ENCODE measurements at places on chromosomes 16 and 17.
A peak's percentile ranks its signal among the peaks of the same experiment; 100 is the strongest.

- DNase-seq, result peak; percentile 18
Observed at GRCh38 chr17:76599694-76600460, 14.2 kb upstream of the ST6GALNAC2 start.

- DNase-seq, result peak; percentile 39
Observed at GRCh38 chr17:73474370-73474988, 162.7 kb upstream of the CDC42EP4 start.

DNA sequence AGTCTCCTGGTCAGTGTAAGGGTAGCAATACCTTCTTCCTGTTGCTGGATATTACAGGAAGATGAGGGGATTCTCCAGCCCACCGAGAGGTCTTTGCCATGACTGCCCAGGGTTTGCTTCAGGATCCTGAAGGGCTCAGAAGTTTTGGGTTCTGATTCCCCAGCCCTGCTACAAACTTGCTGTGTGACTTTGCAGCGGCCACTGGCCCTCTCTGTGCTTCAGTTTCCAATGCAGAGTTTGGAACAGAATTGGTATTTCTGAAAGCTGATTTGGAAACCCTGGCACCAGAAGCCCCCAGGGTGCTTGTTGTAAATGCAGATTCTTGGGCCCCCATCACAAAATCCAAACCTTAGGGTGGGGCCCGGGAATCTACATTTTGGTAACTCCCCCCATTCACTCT, 14.7 kb downstream of the KCNG4 start:
- DNase-seq, result no peak

GRCh38 chr16:2535625-2536013, 2.2 kb upstream of the PDPK1 start:
- peak; percentile 93 for DNase-seq

GRCh38 chr16:89862732-89863131, 10.7 kb upstream of the TCF25 start:
- no peak for DNase-seq

DNA sequence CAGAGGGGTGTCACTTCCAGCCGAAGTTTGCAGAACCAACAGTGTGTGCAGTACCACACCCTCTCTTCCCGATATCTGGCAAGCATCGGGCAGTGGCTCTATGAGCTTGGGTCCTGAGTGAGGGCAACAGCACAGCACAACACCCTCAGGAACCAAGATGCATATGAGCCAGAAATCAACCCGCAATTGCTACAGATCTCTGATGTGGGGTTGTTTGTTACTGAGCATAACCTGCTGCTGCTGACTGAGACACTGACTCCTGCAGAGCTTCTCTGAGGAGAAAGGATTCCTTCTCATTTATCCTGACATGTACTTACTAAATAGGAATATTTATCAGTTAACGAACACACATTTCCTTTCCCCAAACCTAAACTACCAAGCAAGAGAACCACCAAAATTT, 218.3 kb downstream of the RBFOX3 start:
- DNase-seq, result no peak

GRCh38 chr16:86566601-86566965, at the start of gene FOXC2:
TSS of gene FOXC2 (plus strand) at chr16:86566829. CDS start at chr16:86567336, 507 bp downstream.
- DNase-seq, result peak; percentile 94

DNA sequence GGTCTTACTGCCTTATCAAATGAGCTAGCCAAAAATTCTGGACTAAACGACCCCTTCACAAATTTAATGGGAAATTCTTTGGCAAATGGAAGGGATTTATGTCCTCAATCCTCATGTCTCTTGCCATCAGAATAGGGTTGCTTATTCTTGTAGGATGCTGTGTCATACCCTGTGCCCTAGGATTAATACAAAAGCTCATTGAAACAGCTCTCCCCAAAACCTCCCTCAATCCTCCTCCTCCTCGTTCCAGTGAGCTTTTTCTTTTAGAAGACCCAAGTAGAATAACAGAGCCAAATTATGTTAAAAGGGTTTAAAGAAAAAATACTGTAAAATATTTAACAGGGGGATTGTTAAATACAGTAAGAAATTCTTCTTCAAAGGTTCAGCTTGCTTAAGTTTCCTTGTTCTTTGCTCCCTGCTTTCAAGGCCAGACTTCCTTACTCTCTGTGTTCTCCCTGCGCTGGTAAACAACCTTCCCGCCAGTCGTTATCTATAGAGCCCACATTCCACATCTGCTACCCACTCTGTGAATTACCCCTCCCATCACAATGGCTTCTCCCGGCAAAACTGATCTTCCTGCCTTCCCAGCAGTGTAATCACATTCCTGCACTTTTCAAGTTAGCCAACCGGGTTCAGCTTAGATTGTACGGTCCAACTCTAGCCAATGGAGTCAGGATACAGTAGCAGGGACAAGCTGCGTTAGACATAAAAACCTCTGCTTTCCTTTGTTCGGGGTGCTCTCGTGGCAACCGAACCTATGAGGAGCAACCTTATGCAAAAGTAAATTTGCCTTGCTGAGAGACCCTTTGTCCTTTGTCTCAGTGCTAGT, 9.7 kb downstream of the HPR start:
- no peak for DNase-seq

- DNase-seq, result peak; percentile 43
Observed at GRCh38 chr16:50742576-50743200, 802 bp downstream of the CYLD start.

- no peak for DNase-seq
Observed at GRCh38 chr17:9615486-9615885, 29.8 kb upstream of the USP43 start.

- peak; percentile 47 for DNase-seq
Observed at GRCh38 chr16:56409195-56409594, 16.1 kb downstream of the AMFR start.

- DNase-seq, result no peak
Observed at GRCh38 chr16:60059141-60059540, 1325.0 kb upstream of the GOT2 start.

DNA sequence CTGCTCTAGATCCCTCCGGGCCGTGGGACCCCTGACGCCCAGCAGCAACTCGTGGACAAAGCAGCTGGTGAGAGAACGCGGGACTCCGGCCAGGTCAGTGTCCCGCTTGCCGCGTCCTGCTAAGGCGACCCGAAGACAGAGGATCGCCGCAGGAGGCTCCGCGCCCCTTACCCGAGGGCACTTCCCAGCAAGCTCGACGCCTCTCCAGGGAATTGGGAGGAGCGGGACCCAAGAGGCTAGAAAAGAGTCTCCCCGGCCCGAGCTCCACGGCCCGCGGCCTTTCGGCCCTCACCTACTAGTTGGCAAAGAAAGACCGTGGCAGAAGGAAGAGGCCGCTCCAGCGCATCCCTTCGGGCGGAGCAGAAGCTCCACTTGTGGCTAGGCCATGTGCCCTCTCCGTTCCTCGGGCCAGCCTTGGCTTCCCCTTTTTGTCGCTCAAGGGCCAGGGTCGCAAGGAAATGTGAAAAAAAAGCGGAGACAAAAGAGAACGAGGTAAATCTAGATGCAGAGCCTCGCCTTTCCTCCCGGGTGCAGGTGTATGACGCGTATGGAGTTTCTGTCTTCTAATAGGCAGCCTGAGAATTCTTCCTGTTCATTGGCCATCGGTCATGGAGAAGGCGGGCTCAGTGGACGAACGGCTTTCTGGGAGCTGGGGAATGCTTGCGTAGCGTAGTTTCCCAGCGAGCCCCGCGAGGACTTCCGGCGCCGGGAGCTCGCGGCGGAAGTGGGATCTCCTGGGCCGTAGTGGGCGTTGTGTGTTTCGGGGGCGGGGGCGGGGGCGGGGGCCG, at the start of gene ZNF213:
ZNF213 (plus strand) TSS at position 692 of the 788 bp plus-strand sequence. CDS start 2,252 bp downstream, outside the sequence.
- peak; percentile 97 for DNase-seq

- no peak for DNase-seq
Observed at GRCh38 chr16:49057936-49058335, 223.7 kb downstream of the CBLN1 start.

- no peak for DNase-seq
Observed at GRCh38 chr16:17266608-17267313, 204.0 kb downstream of the XYLT1 start.

DNA sequence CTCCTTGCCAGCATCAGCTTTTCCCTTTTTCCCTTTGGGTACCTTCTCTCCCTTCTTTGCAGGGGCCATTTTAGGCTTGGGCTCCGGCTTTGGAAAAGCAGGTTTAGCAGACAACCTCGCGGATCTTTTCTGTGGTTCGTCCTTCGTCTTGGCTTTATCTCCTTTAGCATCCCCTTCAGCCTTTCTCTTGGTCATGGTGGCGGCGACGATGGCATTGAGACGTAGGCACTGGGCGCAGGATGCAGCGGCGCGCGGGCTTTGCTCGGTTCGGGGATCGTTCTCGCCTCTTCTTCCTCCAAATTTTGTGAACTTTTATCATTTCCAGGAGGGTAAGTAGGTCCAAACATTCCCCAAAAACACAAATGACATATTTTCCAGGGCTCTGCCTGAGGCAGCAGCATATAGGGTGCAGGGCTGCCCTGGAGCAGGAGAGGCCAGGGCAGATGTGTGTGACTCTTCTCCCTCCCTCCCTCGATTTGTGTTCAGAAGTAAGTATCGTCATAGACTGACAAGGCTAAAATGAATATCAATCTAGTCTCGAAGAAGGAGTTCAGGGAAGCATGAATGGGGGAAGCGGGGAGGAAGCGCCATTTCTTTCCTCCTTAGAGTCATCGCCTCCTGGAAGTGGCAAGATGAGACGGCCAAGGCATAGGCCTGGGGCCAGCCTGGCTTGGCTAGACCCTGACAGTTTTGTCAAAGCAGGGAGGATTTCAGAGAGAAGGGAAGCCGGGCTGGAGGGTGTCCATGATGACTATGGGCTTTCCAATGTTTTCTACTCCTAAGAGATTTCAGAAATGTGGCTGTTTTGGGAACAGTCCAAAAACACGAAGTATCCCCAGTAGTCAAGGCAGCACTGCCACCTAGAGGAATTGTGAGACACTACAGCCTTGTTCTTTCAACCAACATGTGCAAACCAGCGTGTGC, 13.2 kb downstream of the CHCT1 start:
- peak; percentile 89 for DNase-seq

- peak; percentile 92 for DNase-seq
Observed at GRCh38 chr16:66130296-66130905, 236.1 kb upstream of the CDH5 start.

DNA sequence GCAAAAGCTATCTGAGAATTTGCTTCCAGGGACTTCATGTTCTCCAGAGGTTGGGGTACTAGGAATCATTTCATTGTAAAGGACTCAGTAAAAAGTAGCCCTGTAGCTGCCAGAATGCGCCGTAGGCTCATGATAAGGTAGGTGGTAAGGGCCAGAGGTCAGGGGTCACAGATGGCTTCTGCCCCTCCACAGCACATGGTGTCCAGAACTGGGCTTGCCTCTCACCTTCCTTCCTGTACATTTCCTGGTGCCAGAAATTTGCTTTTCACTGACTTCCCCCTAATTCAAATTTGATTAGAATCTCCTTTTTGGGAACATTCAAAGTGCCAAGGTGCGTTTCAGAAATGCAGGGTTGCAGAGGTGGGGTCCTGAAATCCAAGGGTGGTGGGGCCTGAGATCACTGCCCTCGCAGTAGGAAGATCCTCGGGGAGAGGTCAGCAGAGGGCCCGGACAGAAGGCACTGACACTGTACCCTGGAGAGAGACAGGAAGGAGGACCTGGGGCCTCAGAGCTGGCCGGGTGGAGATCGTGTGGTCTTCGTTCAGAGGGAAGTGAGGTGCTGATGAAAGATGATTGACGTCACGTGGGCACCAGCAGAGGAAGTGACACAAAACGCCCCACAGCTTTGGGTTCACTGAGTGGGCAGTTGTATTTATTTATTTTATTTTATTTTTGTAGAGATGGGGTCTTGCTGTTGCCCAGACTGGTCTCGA, 25.5 kb upstream of the METRNL start:
- no peak for DNase-seq

DNA sequence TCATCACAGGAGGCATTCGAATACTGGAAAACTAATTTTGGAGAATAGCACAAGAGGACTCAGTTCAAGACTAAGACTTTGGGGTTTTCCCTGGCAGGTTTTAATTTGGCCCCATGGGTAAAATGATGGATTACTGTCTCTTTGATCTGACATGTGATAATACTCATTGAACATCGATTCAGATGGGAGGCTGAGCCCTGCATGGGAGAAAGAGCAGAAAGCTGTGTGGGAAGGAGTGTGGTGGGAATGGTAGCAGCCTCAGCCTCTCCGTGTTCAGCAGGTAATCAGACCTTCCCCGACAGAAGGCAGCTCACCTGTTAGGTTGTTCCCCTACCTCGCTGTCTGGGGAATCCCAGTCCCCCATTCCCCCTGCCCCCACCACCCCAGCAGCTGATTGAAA, 124.7 kb upstream of the TNRC6C start:
- no peak for DNase-seq

DNA sequence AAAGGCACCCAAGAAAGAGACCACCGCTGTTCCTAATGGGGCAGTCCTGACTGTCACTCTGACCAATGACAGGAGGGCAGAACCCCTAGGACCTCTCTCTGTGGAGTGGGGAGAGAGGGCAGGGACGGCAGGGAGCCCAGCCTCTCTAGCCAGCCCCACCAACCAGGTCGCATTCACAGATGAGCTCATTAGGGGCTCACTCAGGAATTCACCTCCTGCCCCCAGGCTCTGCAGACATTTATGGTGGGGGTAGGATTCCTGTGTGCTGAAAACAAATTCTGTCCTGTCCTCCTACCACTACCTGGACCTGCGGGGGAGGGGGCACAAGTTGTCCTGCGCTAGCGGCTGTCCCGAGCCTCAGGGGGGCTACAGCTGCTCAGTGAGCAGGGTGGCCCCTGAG, 27.7 kb upstream of the GPRC5C start:
- DNase-seq, result no peak

DNA sequence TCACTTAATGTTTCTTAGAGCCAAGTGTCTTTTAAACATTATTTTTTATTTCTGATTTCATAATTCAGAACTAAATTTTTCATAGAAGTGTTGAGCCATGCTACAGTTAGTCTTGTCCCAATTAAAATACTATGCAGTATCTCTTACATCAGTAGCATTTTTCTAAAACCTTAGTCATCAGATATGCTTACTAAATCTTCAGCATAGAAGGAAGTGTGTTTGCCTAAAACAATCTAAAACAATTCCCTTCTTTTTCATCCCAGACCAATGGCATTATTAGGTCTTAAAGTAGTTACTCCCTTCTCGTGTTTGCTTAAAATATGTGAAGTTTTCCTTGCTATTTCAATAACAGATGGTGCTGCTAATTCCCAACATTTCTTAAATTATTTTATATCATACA, 13.6 kb upstream of the BCAS3 start:
- peak; percentile 59 for DNase-seq

- no peak for DNase-seq
Observed at GRCh38 chr16:49181791-49182518, 99.7 kb downstream of the CBLN1 start.

- DNase-seq, result no peak
Observed at GRCh38 chr16:86626966-86627365, 48.6 kb downstream of the FOXL1 start.
